ENCODE measurements at places on chromosomes 12 and 14.

GRCh38 chr12:79983492-79983891 lies 48.6 kb upstream of the PPP1R12A start:
- DNase-seq, result no peak

- no peak for DNase-seq
Observed at GRCh38 chr14:76773956-76774820, 12.9 kb downstream of the VASH1 start.

DNA sequence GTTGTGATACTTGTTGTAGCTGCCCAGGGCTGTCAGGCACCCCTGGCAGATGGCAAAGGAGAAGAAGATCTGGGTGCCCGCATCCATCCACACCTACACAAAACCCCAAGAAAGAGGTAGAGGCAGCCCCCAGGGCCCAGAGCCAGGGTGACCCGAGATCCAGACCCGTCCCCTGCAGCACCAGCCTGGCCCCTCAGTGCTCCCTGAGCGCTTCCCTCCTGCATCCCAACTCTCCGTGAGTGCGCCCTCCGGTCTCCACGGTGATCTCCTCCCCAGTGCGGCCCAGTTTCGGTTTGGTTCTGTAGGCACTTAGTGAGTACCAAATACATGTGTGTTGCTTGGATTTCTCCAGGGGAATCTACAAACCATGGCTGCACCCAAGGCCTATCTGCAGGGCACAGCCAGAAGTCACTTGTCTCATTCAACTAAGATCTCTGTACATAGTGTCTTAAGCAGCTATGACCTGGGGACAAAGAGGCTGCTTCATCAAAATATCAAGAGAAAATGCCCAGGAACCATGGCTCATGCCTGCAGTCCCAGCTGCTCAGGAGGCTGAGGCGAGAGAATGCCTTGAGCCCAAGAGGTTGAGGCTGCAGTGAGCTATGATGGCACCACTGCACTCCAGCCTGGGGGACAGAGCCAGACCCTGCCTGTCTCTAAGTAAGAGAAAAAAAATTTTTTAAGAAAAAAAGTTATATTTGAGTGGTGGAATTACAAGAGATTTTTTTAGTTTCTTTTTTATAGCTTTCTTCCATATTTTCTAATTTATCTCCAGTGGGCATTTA lies 15.9 kb downstream of the SLC6A12 start:
- no peak for DNase-seq

GRCh38 chr14:52877628-52878027 lies 73.2 kb downstream of the FERMT2 start:
- DNase-seq, result no peak

- no peak for DNase-seq
Observed at GRCh38 chr14:21626491-21627230, 8.1 kb downstream of the OR10G2 start.

DNA sequence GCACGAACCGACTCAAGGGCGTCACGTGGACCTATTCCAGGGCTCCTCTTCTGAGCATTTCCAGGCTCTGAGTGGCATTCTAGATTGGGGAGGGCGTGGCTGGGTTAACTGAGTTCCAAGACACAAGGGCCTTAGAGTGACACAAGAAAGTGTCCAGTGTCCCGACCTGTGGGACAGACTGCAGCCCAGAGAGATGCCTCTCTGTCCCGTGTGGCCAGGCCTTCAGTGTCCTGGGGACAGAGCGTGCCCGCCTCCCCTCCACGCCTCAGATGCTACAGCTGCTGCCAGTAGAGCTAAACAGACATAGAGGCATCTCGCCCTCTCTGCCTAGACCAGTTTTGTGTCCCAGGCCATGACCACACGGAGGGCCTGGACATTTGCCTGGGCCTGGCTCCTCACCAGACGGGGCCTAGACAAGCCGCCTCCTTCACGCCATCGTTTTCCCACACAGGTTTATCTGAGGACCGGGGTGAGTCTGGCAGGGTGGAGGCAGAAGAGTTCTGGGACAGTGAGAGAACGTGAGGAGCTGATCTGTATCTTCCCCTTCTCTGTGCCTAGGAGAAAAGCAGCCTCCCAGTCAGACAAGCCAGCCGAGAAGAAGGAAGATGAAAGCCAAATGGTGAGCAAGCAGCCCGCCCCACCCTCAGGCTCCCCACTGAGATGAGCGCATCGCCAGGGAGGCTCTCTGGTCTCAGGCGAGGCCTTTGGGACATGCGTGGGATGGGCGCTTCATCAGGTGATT lies 27.1 kb downstream of the DEGS2 start:
- no peak for DNase-seq

GRCh38 chr12:88925454-88925853 lies 345.2 kb upstream of the KITLG start:
- no peak for DNase-seq
